Nephron progenitor cell (in vitro differentiated cells): ENCODE measurements at places on chromosomes 1 and 21.

GRCh38 chr1:32447469-32448185, 17.2 kb upstream of the ZBTB8B start:
- peaks cover 8% of the 10 kb centered on the region for H3K27me3 ChIP-seq
- H3K27ac ChIP-seq: peak overlapping the region; percentile 69
- peak overlapping the region; percentile 83 for H3K4me3 ChIP-seq
- H3K36me3 ChIP-seq: no peaks in the 10 kb centered on the region
- DNase-seq: peak; percentile 58
- H3K4me1 ChIP-seq: peaks cover 23% of the 10 kb centered on the region

- no peak for DNase-seq
- no peak overlapping the region for H3K27ac ChIP-seq
- peaks cover 11% of the 10 kb centered on the region for H3K36me3 ChIP-seq
- no peak overlapping the region for H3K4me3 ChIP-seq
- peaks cover 3% of the 10 kb centered on the region for H3K27me3 ChIP-seq
- H3K4me1 ChIP-seq: peaks cover 30% of the 10 kb centered on the region
Measured at GRCh38 chr1:56563568-56563967, 15.8 kb downstream of the PLPP3 start.

DNA sequence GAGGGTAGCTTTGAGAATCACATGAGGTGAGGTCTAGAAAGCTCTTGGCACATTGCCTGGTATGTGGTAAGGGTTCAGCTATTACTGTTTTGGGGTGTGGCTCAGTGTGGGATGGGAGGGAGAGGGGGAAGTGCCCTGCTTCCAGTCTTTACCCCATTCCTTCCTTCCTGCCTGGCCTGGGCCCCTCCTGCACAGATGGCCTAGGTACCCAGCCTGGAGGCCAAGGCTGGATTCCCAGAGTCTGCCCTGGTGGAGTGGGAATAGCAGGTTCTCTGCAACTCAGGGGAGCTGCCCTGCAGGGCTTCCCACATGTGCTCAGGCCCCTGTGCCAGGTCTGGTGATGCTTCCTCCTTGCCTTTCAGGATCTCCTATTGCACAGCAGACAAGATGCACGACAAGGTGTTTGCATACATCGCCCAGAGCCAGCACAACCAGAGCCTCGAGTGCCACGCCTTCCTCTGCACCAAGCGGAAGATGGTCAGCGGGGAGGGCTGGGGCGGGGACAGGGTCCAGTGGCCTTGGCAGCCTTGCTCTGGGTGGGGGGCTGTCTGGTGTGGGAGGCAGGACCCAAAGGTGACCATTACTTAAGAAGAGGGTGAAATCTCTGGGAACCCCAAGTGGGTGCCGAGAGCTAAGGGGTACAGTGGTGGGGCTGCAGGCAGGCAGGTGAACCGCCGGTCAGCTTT, 13.5 kb downstream of the LDLRAP1 start:
- no peaks in the 10 kb centered on the region for H3K36me3 ChIP-seq
- DNase-seq: no peak
- H3K4me1 ChIP-seq: peaks cover 23% of the 10 kb centered on the region
- no peak overlapping the region for H3K27ac ChIP-seq

DNA sequence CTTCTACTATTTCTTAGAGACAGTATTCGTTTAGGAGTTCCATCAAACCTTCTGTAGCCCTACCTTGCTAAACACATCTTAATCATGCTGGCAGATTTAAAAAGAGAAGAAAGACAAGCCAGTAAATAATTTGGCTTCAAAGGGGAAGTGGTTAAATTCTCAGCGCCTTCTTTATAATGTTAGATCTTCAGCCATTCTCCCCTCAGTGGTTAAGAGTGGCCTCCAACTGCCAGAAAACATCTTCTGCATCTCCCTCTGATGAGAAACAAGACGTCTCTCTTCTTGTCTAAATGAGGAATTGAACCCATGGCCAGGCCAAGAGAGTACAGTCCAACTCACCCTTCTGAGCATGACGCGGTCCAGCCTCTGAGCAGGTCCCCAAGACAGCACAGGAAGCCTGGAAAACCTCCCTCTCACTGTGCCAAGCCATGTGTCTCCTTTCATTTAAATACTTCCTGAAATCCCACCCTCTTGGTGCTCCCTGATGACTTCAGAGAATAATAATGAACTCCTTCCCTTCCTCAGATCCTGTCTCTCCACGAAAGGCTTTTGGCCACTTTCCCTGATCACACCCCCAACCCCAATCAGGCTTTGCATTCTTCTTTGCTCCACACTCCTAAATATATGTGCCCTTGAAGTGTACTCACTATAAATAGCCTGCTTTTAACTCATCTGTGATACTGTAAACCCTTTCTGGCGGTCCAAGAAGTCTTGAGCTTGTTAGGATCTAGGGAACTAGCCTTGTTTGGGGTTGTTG, 16.4 kb upstream of the LRRC52 start:
- H3K27me3 ChIP-seq: peaks cover 14% of the 10 kb centered on the region
- peaks cover 20% of the 10 kb centered on the region for H3K4me1 ChIP-seq
- no peak overlapping the region for H3K27ac ChIP-seq
- no peaks in the 10 kb centered on the region for H3K36me3 ChIP-seq

DNA sequence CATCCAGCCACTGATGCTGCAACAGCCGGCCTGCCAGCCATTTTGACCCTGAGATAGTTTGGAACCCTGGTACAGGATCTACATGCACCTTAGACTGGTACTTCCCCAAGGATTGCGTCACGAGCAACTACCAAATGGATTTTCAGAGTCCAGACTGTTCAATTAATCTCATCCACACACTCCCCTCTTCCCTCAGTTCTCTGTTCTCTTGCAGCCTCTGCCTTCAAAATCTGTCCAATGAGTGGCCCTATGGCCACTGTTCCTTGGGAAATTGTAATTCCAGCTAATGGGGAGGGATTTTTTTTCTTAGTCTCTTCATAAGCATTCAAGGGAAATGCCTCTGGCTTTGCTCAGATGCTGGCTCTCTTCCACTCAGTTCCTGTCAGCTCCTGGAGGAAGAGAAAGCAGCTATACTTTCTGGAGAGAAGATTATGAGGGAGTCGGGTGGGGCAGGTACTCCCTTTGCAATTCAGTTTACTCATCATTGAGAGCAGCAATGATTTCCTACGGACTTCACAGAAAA, 19.8 kb upstream of the UAP1 start:
- no peak overlapping the region for H3K4me3 ChIP-seq
- no peaks in the 10 kb centered on the region for H3K4me1 ChIP-seq
- no peak for DNase-seq
- no peak overlapping the region for H3K27ac ChIP-seq
- peaks cover 3% of the 10 kb centered on the region for H3K27me3 ChIP-seq

DNA sequence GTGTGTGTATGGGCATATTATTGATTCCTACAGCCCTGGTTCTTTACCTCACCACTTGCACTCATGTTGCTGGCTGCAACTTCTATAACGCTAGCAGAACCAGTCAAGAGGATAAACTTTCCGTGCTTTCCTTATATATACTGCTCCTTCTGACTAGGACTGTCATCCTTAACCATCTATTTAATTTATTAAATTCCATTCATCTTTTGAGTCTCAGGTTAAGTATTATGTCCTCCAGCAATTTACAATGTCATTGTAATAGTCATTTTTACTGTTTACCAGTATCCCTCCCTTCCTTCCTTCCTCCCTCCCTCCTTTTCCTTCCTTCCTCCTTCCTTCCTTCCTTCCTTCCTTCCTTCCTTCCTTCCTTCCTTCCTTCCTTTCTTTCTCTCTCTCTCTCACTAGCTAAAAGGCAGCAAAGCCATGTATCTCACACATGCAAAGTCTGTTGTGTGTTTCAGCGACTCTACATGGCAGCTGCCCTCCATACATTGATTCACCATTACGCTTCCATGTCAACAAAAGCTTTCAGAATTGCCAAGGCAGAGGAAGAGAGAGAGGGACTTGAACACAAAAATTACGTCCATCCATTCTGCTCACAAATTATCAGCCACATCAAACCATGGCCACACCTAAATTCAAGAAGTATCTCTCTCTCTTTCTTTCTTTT, 73.8 kb downstream of the ZNF326 start:
- H3K27me3 ChIP-seq: peaks cover 7% of the 10 kb centered on the region
- no peak for DNase-seq
- H3K4me3 ChIP-seq: no peak overlapping the region
- H3K27ac ChIP-seq: no peak overlapping the region

GRCh38 chr1:99004254-99004860, 304 bp downstream of the PLPPR5 start:
- no peak overlapping the region for H3K27ac ChIP-seq
- peaks cover 66% of the 10 kb centered on the region for H3K27me3 ChIP-seq
- no peaks in the 10 kb centered on the region for H3K36me3 ChIP-seq
- H3K4me1 ChIP-seq: peaks cover 6% of the 10 kb centered on the region
- H3K4me3 ChIP-seq: peak overlapping the region; percentile 80

DNA sequence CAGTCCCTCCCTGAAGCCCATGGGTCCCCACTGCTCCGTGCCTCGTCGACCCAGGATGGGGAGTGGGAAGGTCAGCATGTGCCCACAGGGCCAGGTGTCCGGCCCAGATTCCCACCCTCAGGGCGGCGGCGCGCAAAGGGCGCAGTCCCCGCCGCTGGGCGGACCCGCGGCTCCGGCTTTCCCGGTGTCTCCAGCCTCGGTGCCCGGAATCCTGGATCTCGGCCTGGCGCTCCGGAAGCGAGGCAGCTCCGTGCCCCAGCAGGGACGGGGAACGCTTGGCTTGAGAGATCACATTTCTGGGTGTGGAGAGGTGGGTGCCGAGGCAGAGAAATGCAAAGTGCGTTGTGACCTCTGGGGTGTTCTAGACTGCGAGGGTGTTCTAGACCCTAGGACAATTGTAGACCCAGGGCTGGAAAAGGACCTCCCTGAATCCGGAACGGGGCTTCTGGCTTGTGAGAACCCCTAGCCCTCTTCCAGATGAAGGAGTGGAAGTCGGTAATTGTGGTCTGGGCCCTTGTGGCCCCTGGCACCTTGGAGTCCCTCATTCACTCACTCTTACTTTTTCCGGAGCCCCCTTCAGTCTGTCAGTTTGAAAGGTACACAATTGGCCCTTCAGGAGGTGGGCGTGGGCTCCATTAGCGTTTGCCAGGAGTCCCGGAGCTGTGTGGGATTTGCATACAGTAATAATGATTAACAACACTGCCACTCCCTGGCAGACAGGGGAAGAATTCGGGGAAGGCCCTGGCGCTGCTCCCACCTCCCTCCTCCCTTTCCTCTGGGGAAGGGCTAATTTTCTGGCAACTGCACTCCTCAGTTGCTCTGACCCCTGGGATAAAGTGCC, 1.6 kb upstream of the KCND3 start:
- peak overlapping the region; percentile 82 for H3K4me3 ChIP-seq
- H3K4me1 ChIP-seq: peaks cover 24% of the 10 kb centered on the region
- no peaks in the 10 kb centered on the region for H3K36me3 ChIP-seq
- H3K27me3 ChIP-seq: peaks cover 94% of the 10 kb centered on the region
- no peak overlapping the region for H3K27ac ChIP-seq
- DNase-seq: peak; percentile 39

GRCh38 chr1:192038567-192038966, 119.7 kb upstream of the RGS18 start:
- no peak for DNase-seq
- no peak overlapping the region for H3K27ac ChIP-seq
- no peaks in the 10 kb centered on the region for H3K4me1 ChIP-seq
- no peaks in the 10 kb centered on the region for H3K36me3 ChIP-seq

DNA sequence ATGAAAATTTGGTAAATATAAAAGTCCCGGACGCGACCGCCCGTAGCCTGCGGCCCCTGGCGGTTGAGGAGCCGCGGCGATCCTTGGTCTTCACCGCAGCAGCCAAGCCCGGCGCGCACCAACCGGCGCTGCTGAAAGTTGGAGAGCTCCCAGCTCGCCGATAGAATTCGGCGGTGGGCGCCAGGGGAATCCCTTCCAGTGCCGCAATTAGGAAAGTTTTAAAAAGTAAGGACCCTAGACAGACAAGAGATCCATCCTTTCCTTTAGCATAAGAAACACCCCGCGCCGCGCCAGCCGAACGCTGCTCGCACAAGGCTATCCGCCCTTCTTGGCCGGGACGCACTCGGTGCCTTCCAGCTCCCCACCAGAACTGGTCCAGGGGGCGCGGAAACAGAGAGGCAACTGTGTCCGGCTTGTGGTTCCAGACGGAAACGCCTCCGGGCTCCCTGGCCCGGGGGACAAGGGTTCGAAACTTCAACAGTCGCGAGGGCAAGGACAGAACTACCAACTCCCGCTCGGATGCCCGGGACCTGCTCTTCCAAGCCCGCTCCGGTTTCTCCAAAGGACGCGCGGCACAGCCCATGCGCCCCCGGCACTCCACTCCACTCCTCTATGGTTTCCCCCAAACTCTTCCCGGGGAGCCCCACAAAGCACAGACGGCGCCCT, 1.7 kb downstream of the FAM78B start:
- peak overlapping the region; percentile 85 for H3K4me3 ChIP-seq
- no peak overlapping the region for H3K27ac ChIP-seq
- peaks cover 21% of the 10 kb centered on the region for H3K4me1 ChIP-seq
- DNase-seq: peak; percentile 79

- peak overlapping the region; percentile 60 for H3K4me3 ChIP-seq
- DNase-seq: no peak
- peaks cover 29% of the 10 kb centered on the region for H3K4me1 ChIP-seq
- no peaks in the 10 kb centered on the region for H3K36me3 ChIP-seq
- no peak overlapping the region for H3K27ac ChIP-seq
Measured at GRCh38 chr21:36699546-36700294, 805 bp downstream of the SIM2 start.

GRCh38 chr1:154972517-154973343, 1.8 kb upstream of the CKS1B start:
- peaks cover 47% of the 10 kb centered on the region for H3K4me1 ChIP-seq
- peaks cover 11% of the 10 kb centered on the region for H3K36me3 ChIP-seq
- no peak overlapping the region for H3K27ac ChIP-seq
- no peaks in the 10 kb centered on the region for H3K27me3 ChIP-seq
- H3K4me3 ChIP-seq: no peak overlapping the region
- DNase-seq: peak; percentile 61

DNA sequence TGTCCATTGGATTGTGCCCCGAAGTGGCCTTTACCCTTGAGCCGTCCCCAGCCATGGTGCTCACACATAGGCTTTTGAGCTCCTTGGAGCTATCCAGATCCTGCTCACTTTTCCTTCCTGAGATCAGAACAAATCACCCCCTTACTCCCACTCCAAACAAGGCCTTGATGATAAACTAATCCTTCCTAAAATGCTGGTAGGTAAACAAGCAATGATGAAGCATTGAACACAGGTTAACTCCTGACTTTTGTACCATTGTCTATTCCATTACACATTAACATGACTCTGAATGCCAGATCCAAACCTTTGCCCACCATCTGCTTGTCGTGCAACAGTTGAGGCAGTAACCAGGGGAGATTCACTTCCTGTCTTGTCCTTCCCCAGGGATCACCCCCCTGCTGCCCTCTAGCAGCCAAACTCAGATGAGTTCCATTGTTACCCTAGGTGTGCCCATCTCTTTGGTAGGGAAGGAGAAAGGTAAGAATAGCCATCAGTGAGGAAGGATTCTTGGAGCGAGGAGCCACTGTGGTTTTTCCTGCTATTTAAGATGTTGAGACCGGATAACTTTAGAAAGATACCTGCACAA, 79.5 kb upstream of the DNAJC6 start:
- H3K4me1 ChIP-seq: no peaks in the 10 kb centered on the region
- H3K4me3 ChIP-seq: no peak overlapping the region
- peaks cover 3% of the 10 kb centered on the region for H3K27me3 ChIP-seq
- H3K36me3 ChIP-seq: peaks cover 18% of the 10 kb centered on the region
- DNase-seq: no peak
